ENCODE measurements at places on chromosomes 7 and 10.
A peak's percentile ranks its signal among the peaks of the same experiment; 100 is the strongest.

DNA sequence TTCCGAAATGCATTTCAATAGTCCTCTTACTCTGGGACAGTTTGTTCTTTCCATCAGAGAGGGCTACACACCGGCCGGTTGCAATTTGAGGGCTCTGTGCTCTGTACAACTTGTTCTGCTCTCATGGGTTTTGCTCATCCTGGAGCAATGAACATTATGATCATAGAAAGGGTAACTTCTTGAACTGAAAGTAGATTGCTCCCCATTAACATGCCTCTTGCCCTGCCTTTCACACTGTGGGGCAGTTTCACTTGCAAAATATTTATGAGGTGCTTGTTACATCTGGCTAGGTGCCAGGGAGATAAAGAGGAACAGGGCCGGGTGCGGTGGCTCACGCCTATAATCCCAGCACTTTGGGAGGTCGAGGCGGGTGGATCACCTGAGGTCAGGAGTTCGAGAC is 97.3 kb upstream of the MPP7 start:
- DNase-seq, result peak; percentile 33

GRCh38 chr7:77738871-77739270 is 42.6 kb downstream of the RSBN1L start:
- no peak for DNase-seq

GRCh38 chr7:71144963-71145362 is 13.0 kb downstream of the GALNT17 start:
- no peak for DNase-seq

DNA sequence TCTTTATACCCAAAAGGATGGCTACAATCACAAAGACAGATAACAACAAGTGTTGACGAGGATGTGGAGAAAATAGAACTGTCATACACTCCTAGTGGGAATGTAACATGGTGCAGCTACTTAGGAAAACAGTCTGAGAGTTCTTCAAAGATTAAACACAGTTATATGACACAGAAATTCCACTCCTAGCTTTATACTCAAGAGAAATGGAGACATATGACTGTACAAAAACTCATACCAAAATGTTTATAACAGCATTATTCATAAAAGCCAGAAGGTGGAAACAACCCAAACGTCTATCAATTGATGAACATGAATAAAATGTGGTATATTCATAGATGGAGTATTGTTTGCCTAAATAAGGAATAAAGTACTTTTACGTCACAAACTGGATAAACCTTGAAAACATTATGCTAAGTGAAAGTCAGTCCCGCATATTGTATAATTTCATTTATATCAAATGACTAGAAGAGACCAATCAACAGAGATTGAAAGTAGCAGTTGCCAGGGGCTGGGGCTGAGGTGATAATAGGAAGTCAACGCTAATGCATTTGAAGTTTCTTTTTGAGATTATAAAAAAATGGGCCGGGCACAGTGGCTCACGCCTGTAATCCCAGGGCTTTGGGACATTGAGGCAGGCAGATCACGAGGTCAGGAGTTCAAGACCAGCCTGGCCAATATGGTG is 61.6 kb upstream of the SRPK2 start:
- no peak for DNase-seq

DNA sequence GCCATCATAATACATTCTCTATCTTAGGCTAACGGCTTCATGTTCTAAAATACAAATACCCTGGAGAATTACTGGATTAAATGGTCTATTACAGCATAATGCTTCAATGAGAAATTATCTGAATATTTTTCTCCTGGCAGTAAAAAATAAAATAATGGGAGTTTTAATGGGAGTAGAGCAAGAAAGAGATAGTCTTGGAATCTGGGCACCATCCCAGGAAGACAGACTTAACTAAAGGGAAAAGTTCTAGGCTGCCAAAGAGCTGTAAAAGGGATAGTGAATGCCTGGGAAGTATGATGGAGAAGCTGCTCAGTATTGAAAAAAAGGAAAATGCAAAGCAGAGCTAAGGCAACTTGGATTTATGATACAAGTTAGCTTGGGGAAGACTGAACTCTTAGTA is 12.1 kb upstream of the SYPL1 start:
- DNase-seq, result no peak

DNA sequence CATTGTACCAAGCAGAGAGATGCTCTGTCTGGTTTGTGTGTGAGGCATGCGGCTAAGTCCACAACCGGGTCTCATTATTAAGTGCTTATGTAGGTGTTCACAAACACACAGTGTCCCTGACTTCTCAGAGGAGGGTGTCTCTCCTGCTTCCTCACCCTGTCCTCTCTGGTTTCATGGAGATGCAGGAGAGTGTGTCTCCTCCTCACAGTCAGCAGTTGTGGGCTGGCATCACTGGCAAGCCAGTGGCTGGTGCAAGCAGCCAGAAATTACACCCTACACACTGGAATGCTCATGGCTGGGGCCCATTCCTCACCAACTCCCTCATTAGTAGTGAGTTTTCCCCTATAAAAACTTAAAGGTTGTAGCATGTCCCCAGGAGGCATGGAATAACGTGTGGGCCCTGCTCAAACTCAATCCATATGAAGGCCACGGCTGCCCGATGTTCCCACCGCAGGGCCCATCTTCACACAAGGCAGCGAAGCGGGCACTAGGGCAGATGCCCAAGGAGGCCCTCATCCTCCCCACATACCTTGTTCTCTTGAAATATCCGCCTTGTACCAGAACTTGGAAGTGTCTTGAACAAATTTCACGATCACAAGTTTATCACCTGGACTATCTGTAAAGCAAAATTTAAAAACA is 280.1 kb downstream of the TNS3 start:
- DNase-seq, result no peak

GRCh38 chr7:158167373-158167772 is 420.2 kb downstream of the PTPRN2 start:
- DNase-seq, result no peak

- DNase-seq, result no peak
Measured at GRCh38 chr7:4461531-4461930, 220.6 kb upstream of the FOXK1 start.

- no peak for DNase-seq
Measured at GRCh38 chr7:22801912-22802311, 20.7 kb downstream of the TOMM7 start.

DNA sequence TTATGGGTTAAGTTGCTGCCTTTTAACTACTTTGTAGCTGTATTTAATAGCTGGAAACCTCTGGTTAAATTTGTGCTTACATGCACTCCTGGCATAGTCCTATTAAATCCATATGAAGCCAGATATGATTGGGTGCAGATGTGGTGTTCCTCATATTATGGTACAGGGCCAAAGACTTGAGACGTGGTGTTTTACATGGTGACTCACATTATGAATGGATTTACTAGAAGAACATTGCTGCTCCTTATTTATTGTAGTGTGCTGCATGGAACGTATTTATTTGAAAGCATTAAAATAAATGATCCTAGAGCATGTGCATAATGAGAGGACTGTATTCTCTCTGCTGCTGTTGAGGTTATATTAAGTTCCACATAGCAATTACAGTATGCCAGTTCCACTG is 224.1 kb downstream of the SLC25A13 start:
- no peak for DNase-seq

- DNase-seq, result peak; percentile 32
Measured at GRCh38 chr10:19788075-19788686, 28.1 kb upstream of the PLXDC2 start.

DNA sequence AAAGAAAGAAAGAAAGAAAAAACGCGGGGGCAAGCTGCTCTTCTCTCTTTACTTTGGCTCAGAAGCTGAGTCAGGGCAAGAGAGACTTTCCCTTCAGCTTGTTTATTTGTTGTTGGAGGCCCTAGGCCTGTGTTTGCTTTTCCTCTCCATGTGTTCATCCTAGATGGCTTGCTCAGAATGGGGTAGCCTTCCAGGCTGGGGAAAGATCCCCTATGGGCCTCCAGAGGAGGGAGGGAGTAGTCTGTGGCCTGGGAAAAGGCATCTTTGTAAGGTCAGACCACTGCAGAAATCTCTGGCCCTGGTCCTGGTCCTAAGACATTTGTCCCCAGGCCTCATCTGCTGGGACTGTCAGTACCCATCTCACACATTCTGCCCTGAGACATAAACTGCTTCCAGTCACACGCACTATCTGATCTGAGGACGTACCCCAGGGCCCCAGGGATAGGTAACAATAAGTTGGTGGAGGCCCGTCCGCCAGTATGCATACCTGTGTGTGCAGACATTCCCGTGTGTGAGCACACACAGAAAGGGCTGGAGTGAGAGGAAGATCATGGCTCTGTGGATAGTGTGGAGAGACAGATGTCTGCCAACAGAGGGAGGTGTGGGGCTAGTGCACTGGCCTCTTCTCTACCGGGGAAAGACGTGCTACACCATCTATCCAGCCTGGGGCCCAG is 4.9 kb upstream of the SCD start:
- peak; percentile 59 for DNase-seq

DNA sequence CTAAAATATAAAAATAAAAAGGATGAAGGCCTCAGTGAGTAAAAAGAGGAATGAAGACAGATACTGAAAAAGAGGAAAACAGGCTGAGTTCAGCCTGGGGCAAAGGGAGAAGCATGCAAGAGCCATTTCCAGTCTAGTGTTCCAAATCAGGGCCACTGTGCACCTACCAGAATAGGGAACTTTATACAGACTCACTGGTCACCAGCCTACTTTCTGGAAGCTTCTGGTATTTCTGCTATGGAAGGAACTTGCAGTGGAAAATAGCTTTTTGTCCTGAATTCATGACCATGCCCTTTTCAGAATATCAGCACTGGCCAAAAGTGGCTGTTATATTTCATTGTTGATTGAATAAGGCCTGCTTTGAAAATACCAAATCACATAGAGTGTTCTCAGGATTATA is 28.8 kb downstream of the ABRAXAS2 start:
- peak; percentile 3 for DNase-seq

DNA sequence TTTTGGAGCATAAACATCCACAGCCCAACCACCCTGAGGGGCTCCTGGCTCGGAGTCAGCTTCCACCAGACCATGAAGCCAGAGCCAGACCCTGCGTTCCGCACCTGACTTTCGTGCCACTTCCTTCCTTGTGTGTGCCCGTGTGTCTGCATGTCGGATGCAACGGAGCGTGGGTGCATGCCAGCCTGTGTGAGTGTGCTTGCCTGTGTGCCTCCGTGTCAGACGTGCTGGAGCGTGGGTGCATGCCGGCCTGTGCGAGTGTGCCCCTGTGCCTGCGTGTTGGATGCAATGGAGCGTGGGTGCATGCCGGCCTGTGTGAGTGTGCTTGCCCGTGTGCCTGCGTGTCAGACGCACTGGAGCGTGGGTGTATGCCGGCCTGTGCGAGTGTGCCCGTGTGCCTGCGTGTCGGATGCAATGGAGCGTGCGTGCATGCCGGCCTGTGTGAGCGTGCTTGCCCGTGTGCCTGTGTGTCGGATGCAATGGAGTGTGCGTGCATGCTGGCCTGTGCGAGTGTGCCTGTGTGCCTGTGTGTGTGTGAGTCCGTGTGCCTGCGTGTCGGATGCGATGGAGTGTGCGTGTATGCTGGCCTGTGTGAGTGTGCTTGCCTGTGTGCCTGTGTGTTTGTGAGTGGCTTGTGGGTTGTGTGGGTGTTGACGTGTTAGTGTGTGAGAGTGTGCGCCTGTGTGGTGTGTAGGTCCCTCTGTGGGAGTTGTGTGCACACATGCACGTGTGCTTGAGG is 28.1 kb upstream of the KNDC1 start:
- no peak for DNase-seq

DNA sequence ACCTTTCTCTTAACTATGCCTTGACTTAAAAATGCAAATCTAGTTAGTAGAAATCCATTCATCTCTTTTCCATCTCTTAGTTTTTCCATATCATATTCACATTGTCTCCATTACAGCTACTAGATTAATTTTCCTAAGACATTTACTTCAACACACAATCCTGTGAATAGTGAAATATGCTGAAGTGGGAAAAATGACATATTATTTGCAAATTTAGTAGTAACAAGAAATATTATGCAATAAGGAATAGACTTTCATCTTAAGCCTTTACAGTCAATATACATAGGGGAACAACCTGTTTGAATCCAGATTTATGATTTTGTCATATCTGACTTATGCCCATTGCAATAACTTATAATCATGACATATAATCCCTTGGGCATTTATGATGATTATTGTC is 277.0 kb upstream of the IMMP2L start:
- no peak for DNase-seq

GRCh38 chr7:86499986-86500385 is 143.7 kb upstream of the GRM3 start:
- DNase-seq, result no peak

GRCh38 chr10:75505840-75506506 is 74.5 kb downstream of the LRMDA start:
- DNase-seq, result peak; percentile 35

DNA sequence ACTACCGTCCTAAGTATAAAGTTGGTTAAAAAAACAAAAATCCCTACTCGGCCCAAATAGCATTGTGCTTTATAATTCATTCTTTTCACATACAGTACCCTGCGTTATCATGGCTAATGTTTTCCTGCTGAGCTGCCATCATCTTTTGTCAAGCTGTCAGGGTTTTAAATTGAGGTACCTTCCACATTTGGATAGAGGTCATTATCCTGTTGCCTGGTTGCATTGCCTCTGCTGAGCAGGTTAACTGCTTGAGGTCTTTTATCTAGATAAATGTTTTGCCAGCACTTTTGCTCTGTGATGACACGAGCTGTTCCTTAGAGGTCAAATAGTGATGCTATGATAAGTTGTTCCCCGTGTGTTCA is 94.4 kb upstream of the FZD1 start:
- DNase-seq, result no peak

GRCh38 chr10:100623521-100624230 is 87.9 kb downstream of the HIF1AN start:
- no peak for DNase-seq

DNA sequence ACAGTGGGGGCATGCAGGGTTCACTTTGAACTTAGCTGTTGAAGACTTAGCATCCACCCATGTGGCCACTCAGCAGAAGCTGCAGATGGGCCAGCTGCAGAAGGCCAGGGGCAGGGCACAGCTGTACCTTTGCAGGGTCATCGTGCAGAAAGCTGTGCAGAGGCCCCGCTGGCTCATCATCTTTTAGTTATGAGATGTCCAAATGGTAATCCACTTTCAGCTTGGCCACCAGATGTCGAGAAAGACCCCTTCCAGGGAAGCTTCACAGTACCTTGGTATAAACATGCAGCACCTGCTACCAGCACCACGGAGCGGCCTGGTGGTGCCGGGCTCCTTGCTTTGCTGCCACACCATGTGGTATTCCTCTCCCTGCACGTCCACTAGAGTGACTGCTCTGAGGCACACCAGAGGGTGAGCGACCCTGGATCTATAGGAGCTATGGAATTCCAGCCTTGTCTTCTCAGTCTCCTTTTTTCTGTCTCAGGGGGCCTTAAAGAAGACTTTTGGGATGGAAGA is 74.2 kb upstream of the LAMB4 start:
- no peak for DNase-seq

DNA sequence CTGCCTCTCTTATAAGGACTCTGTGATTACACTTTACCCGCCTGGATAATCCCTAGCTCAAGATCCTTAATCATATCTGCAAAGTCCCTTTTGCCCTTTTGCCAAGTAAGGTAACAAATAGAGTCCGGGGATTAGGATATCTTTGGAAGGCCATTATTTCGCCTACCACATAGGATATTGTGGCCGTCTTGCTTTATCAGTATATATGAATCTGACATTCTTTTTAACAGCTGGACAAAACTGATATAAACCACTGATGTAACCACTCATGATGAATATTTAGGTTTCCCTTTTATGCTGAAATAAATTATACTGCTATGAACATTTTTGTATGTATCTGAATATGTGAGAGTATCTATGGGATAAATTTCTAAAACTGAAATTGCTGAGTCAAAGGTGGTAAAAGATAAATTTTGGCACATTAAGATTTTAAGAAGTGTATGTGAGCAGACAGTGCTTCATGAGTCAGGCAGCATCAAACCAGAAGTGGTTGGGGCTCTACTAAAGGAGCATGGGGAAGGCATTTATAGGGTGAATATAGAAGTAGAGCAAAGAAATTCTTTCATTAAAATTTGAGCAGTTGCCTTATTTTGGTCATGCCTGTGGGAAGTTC is 44.7 kb downstream of the AVL9 start:
- DNase-seq, result no peak

Measured in inflammatory macrophage treated with lipopolysaccharide for 1 hour (primary cell).